ENCODE measurements at places on chromosomes 11 and 22.

DNA sequence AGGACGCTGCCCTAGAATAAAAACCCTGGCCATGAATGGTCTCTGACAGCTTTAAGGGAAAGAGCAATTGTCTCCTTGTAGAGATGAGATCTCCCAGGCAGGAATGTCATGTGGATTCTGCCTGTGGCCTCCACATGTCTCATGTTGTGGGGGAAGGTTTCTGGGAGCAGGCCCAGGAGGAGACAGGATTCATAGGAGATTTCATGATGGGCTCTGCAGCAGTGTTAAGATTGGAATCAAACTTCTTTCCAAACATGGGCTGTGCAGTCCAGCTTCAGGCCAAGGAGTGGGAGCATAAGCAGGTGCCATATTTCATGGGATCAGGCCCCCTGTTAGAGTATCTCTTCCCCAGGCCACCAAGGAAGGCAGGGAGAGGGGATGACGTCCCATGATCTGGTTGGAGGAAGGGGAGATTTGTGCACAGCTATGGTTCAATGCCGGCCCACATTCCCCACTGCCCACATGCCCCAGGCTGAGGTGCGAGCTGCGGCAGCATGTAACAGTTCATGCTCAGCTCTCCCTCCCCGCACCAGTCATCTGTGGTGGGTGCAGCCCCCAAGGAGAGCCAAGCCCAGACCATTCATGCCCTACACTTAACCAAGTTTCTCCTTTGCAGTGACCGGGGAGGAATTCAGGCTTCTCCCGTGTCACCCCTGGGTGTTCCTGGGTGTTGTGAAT is 42.5 kb downstream of the LMO1 start:
- DNase-seq = no peak

DNA sequence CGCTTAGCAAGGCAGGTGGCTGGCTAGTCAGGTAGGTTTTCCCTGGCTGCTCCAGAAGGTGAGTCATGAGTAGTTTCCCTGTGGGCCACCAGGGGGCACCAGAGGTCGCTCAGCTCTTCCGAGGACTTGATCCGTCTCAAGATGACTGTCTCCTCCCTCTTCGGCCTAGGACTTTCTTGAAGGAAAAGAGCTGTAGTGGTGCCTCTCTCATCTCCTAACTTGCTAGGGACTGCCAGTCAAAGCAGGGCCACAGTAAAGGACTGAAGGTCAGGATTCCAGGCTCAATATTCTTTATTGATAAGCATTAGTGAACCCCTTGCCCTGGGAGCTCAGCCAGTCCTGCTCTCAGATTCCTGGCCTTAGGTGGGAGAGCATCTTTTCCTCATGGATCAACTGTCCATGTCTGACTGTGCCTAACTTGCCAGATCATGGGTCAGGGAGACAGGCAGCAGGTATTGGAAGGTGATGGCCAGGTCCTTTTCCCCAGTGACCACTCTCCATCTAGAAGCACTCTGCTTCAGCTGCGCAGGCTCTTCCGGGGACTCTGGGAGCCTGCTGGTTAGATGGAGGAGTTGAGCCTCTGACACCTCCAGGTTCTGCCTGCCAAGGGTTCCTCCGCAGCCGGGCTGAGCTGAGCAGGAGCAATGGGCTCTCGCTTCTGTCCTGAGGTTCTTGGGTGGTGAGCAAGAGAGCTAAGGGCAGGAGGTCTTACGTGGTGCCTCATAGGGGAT is 1.9 kb downstream of the POLD4 start:
- peak; percentile 74 for DNase-seq

- no peak for DNase-seq
Measured at GRCh38 chr11:131470216-131470925, 100.0 kb downstream of the NTM start.

DNA sequence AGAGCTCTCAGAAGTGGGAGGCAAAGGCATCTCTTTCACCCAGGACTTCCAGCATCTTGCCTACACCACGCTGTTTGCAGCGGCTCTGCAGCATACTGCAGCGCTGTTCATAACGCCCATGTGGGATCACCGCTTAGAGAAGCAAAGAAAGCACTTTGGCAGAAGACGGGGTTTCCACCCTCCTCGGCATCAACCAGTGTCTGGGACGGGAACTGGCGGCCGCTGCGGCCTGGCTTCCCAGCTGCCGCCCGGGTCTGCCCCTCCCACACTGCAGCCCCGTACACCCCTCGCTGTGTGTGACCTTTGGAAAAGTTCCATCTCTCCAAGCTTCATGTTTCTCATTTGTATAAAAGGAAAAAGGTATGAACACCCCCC is 545 bp upstream of the TIRAP start:
- peak; percentile 13 for DNase-seq

DNA sequence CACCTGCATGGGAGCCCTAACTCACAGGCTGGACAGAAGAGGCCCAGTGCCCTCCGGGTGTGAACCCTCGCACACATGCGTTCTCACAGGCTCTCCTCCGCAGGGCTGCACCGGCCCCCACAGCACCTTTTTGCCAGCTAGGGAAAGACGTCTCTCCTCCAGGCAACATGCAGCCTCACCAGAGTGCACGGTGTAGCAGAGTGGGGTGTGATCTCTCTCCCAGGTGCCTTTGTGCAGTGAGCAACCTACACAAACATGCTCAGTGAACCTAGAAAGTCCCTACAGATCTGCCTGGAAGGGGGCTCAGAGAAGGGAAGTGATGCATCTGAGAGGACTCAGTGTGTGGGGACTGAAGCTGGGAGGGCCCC is 3.7 kb upstream of the CARNS1 start:
- DNase-seq = no peak

DNA sequence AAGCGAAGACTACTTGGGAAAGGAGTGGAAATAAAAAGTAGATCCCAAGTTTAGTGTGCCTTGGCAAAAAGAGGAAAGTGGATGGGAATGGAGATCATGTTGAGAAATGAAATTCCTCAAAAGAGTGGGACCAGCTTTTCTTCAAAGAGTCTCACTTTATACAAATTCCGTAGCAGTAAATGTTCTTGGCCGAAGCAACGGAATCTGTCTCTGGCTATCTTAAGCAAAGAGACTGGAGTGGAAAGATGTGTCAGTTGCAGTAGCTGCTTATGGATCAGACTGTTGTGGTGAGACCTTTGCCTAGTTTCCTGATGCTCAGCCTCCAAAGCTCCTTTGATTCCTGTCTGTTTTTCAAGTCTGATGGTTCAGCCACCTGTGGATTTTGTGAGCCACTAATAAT is 73.6 kb downstream of the CSTPP1 start:
- DNase-seq = no peak

DNA sequence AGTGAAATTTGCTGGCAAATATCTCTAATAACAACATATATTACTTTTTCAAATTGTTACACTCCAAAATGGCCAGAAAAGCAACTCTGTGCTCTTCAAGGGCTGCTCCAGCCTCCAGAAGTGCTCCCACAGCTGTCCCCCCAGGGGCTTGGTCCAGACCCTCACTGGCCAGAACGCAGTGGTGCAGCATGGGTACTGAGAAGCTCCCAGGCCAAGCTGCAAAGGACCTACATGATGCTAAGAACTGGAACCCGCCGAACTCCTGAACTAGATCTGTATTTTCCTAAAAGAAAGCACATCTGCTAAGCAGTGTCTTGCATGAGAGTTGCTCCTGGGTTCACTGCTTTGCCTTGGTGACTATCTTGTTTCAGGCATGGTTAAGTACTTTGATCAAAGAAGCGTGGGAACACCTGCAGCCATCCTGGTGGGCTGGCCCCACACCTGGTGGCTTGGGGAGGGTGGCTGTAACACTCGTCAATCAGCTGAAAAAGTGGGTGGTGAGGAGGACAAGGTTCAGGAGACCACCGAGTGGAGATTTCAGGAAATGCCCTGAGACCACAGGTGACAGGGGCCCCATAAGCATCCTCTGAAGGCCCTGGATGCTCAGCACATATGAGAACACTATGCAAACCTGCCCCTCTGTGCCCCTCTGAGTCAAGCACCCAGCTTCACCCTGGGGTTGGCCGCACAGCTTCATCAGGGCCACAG is 72.7 kb upstream of the PITPNB start:
- DNase-seq = no peak

DNA sequence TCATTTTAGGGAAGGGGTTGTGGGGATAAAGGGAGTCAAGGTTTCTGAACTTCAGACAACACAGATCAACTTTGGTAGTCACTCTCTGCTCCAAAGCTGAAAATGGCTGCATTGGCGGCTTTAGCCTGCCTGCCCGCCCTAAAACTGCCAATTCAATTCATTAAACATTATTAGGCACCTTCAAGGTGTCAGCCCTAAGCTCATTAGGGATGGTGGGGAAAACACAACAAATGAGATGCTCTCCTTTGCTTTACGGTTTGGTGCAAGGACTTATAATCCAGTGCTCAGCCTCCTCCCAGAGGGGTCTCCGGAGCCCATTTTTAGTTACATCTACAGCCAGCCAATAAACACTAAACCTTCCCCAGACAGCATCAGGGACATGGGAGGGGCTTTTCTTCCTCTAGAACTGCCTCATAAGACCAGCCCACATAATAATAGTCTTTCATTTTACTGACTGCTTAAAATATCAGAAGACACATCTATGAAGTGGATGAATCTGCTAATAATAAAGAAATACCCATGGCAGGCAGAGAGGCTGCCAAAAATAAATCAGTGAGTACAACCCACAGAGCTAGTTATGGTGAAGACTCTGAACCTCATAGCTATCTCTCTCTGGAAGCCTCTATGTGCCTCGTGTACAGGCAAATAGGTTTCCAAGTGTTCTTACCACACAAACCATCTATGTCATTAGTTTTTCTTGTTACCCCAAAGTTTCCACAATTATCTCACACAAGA is 102.8 kb upstream of the NCAM1 start:
- no peak for DNase-seq

GRCh38 chr11:58574881-58575280 is 775 bp downstream of the LPXN start:
- no peak for DNase-seq

DNA sequence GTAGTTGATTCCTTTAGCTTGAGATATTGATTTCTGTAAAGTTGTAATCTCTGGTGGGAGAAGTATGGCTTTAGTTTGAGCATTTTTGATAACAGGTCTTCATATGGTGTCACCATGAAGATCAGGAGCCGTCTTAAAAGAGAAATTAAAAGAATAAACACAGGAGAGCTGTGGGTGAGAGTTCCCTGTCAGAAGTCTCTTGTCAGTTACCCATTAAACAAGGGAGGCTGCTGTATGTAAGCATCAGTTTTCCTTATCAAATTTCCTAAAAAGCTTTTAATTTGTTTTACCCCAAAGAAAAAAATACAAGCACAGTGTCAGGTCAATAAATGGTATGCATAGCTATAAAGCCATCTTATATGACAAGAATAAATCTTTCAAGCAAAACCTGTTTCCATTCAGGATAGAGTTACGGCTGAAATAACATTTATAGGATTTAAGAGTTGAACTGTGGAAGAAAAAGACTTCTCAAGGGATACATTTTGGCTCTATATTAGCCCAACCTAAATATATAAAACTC is 767.5 kb downstream of the JRKL start:
- no peak for DNase-seq

DNA sequence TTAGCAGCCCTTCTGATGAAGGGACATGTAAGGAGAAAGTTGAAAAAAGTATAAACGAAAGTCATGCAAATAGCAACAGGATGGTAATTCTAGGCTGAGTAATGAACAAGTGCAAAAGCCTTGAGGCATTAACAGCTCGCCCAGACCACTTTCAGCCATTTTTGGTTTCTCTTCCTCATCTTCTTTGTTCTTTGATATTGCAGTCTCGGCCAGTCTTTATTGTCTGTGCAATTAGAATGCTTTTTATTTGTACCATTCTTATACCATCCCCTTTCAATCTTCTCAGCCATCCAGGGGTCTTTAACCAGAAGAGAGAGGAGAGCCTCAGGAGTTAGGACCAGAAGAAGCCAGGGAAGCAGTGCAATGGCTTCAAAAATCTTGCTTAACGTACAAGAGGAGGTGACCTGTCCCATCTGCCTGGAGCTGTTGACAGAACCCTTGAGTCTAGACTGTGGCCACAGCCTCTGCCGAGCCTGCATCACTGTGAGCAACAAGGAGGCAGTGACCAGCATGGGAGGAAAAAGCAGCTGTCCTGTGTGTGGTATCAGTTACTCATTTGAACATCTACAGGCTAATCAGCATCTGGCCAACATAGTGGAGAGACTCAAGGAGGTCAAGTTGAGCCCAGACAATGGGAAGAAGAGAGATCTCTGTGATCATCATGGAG is 7.3 kb downstream of the TRIM34 start:
- no peak for DNase-seq

GRCh38 chr11:3950996-3951660 is 95.7 kb downstream of the STIM1 start:
- peak; percentile 84 for DNase-seq

DNA sequence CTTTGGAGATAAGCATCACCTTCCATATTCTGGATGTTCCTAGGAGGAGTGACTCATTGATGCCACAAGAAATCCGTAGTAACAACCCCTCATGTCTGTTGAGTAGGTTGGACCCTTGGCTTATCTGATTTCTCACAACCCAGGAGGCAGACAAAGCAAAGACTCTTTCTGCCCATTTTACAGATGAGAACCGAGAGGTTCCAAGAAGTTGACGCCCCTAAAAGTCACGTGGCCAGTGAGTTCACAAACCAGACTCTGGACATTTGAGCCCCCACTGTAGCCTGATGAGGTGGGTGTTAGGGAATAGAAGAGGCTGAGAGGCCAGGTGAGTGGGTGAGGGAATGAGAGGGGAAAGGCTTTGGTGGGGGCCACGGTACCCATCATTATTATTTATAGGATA is 70.3 kb downstream of the TSPAN18 start:
- DNase-seq = no peak

DNA sequence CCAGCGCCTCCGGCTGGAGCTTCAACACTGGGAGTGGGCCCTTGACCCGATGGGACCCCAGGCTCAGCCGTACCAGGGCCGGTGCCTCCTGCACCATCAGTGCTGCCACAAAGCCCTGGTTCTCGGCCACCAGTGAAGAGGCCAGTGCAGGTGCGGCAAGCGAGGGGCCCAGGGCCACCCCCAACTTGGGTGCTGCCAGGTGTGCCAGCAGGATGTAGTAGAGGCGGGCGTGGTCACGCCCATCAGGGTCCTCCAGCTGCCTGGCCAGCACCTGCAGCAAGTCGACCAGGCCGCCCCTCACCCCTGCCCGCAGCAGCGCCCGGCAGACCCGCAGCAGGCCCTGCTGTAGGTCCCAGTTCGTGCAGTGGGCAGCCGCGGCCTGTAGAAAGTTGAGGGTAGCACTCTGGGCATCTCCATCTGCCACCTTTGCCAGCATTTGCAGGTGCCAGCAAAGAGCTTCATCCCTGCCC is 2.3 kb downstream of the AP5B1 start:
- no peak for DNase-seq

DNA sequence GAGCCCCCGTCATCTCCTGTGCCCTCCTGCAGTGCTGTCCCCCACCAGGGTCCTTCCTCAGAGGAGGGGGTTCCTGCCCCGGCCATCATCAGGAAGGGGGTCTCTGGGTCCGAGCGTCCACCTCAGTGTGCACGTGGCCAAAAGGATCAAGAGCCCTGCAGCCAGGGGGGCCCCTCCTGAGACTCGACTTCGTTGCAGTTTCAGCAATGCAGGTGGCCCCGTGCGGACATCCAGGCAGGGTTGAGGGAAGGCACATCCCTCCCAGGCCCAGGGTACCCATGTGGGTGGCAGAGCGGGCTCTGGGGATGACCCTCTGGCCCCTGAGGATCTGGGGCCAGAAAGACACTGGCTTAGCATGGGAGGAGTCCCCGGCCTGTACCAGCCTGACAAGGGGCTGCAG is 41.3 kb downstream of the LRP5 start:
- DNase-seq = no peak

- peak; percentile 17 for DNase-seq
Measured at GRCh38 chr11:74611369-74611861, 19.0 kb downstream of the POLD3 start.

- DNase-seq = no peak
Measured at GRCh38 chr11:7971846-7972245, 6.6 kb upstream of the NLRP10 start.
